Globus pallidus (tissue), 1 donor: ENCODE measurements at places on chromosomes 2 and 18.

DNA sequence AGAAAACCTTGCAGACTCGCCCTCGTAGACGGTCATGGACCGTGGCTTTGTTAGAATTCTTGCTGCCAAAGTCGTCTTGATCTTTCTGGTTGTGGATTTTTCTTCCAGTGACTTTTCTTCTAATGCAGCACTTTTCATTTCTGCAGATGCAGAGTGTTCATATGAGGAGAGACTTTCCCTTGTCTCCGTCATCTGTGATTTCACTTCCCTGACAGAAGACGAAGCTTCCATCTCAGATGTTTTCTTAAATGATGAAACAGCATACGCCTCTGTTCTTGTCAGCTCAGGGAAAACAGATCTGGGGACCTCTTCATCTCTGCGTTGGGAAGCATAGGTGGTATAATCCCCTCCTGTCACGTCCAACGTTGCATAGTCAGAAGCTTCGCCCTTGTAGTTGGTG lies 50.9 kb downstream of the PLEKHA3 start:
- no peak for DNase-seq

DNA sequence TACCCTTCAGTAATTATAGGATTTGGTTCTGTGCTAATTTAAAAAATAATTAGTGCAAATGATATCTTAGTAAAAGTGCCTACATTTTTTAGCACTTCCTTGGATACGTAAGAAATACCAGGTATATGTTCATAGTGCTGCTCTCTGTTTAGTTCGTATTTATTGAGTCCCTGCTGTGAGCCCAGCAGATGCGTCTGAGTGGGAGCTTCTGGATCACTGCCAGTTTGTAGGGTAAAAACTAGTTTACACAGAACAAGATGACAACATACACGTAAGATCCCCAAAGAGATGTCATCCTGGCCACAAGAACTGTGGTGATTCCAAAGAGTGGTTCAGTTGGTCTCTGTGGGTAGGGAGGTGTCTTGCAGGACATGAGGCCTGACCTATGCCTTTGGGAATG lies 103.2 kb downstream of the CTIF start:
- no peak for DNase-seq

GRCh38 chr2:154193246-154193645 lies 321.5 kb downstream of the GALNT13 start:
- no peak for DNase-seq

- no peak for DNase-seq
Observed at GRCh38 chr2:206004004-206004693, 81.8 kb downstream of the INO80D start.

- DNase-seq, result no peak
Observed at GRCh38 chr2:71821856-71822255, 325.8 kb downstream of the CYP26B1 start.

DNA sequence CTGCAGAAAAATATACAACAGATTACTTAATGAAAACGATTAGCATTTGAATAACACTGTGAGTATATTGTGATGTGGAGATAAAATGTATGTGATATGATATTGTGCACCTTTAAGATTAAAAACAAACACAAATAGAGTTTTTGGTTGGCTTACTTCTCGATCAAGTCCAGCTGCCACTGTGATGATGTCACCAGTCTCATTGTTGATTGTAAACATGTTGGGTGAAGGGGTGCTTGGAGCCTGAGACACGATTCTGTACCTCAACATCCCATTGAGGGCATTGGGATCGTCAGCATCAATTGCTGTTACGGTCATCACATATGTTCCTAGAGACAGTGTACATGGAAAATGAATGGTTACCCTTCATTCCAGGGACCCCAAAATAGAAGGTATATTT lies 174.1 kb downstream of the CDH2 start:
- peak; percentile 66 for DNase-seq

- no peak for DNase-seq
Observed at GRCh38 chr2:7476371-7476770, 559.2 kb downstream of the RNF144A start.

DNA sequence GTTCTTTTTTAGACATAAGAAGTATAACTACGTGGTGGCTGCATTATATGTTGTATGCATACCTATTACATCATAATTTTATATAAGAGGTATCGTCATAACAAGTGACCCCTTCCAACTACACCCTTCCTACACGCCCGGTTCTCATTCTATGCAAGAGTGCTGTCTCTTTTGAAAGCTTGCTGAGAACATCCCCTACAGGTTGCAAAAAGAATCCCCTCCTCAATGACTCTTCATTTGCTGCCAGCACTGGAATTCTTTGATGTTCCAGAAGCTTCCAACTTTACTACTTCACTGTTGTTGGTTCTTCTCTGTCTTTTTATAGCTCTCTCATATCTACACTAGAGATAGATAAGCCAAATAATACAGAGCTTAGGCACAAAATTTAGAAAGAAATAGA lies 66.4 kb downstream of the CDH7 start:
- no peak for DNase-seq

DNA sequence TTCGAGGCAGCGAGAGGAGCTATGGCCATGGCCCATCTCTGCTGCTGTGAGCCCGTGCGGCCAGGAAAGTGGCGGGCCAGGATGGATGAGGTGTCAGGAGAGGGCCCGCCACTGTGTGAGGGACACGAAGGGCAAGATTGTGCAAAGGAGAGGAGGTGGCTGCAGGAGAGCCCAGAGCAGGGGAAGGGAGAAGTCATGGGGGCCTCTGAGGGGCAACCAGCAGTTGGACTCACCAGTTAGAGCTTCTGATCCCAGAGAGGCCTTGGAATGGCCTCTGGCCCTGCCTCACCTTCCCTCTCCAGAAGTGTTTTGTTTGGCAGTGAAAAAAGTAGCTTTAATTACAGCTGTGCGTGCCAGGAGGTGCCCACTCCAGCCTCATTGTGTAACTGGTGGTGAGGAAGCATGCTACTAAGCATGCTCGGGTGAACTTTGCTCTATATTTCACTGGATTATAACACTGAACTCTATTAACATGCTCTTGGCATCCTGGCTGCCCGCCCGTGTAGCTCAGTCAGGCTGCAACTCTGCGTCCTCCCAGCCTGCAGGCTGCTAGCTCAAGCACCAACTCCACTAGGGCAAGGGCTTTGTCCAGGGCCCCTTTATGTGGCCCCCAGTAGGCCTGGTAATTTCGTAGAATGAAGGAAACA lies 34.2 kb downstream of the IMPA2 start:
- peak; percentile 31 for DNase-seq

GRCh38 chr2:202375033-202375608 lies 1.0 kb upstream of the BMPR2 start:
- DNase-seq, result peak; percentile 56

- no peak for DNase-seq
Observed at GRCh38 chr2:233047667-233048066, 12.5 kb upstream of the INPP5D start.

- DNase-seq, result no peak
Observed at GRCh38 chr18:8052237-8052701, 485.2 kb downstream of the PTPRM start.

GRCh38 chr18:62342884-62343283 lies 17.8 kb downstream of the TNFRSF11A start:
- no peak for DNase-seq

DNA sequence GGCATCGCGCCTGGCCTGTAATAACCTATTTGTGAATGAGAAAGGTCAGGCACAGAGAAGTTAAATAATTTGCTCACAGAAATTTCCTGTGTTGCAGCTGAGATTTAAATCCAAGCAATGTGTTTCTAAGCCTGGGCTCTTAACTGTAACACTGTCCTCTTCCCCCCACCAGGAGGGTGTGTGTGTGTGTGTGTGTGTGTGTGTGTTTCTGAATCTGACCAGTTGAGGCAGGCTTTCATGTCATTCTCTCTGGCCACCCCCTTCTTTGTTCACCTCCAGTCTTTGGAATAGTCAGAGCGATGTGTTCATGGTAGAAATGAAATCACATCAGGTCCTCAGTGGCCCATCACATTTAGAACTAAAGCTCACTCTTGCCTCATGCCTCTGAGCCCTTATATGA lies 81.2 kb downstream of the NEDD4L start:
- no peak for DNase-seq

DNA sequence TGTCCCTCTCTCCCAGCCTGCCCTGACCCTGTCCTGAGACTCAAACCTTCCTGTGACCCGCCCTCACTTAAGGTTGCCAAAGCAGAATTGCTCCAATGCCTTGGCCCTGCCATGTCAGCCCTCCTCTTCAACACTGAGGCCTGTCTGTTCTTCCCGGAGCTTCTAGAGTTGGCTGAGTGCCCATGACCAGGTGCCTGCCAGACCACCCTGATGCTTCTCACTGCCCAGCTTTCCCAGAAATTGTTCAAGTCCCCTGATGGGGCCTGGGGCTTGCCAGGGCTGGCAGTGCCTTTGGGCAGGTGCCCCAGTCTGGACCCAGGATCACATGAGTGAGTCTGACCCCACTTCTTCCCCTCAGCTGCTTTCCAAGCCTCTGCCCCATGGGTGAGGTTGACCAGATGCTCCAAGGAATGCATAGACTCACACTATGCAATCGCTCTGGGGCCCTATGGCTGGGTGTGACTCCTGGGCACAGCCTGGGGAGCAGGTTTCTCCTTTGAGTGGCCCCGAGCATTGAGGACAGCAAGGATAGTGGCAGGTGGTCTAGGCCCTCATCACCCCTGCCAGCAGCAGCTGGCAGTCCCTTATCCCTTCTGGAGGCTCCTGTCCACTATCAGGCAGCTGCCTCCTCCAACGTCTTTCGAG lies 3.1 kb upstream of the INPP5D start:
- DNase-seq, result no peak

DNA sequence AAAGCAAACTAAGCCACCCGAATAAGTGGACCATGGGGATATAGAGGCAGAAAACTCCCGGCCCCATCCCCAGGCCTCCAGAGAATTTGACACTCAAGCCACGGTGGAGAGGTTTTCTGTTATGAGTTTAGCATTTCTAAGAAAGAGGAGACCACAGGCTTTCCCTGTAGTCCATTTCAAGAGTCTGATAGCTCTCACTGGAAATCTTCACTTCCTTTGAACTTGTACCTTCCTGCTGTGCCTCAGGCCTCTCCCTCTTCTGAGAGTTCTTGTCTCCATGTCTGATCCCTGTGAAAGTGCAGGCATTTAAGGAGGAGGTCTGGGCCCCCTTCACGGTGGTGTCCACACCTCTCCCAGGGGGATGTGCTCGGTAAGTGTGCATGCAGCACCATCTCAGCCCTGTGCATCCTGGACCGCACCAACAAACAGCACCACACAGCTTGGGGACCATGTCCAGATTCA lies 113.7 kb downstream of the BCL2 start:
- no peak for DNase-seq

GRCh38 chr2:16250886-16251285 lies 310.5 kb downstream of the MYCN start:
- DNase-seq, result no peak

DNA sequence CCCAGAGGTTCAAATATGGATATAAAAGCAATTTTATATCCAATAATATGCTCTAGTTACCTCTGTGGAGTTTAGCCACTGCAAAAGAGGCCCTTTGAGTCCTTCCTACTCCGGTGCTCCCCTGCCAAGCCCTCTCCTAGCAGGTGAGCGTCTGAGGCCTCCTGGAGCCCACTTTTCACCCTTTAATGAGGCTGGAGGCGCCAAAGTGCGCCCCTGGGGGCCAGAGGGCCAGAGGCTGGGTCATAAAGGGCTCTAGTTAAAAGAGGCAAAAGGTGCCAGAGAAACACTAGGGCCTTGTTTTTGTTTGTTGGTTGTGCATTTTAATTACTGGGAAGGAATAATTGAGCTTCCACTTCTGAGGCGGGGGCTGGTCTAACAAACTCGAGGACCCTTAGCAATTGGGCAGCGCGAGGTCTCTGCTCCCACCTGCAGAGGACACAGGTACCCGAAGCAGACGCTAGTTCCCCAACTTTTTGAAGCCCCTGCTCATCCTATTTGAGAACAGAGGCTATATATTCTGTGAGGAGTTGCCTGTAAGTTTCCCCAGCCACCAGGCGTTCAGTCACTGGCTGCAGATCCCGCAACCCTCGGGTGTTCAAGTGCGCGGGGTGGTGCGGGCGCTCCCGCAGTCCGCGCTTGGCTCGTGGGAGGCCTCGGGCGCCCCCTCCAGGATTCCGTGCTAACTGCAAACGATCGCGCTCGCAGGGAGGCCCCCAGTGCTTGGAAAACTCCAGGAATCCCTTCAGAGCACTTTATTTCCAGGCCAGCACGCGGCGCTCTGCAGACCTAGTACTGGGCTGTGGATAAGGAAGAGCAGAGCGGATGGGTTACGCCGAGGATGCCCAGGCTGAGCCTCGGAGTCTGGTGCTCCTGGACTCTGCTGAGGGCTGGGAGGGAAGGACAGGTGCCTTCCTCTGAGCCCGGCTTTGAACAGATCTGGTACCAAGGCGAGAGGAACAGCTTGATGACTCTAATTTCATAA lies 14.1 kb downstream of the MSGN1 start:
- DNase-seq, result peak; percentile 58

- no peak for DNase-seq
Observed at GRCh38 chr2:124978597-124978996, 953.5 kb downstream of the CNTNAP5 start.

DNA sequence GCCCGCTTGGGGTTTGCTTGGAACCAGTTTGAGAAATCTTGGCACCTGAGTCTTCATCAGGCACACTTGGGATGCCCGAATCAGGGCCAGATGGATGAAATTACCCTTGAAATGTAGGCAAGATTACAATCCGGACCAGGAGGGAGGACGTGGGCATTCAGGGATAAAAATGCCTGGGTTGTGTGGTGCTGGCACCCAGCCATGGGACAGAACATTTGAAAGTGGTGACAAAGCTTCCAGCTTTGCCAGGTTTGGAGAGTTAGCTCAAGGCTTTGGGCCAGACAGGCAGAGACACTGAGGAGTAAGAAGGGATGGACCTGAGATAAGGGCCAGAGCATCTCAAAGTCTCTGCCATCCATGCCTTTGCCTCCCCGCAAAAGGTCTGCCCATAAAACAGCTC lies 182.2 kb downstream of the TTC32 start:
- no peak for DNase-seq

GRCh38 chr2:135409436-135409835 lies 121.6 kb downstream of the ZRANB3 start:
- no peak for DNase-seq

DNA sequence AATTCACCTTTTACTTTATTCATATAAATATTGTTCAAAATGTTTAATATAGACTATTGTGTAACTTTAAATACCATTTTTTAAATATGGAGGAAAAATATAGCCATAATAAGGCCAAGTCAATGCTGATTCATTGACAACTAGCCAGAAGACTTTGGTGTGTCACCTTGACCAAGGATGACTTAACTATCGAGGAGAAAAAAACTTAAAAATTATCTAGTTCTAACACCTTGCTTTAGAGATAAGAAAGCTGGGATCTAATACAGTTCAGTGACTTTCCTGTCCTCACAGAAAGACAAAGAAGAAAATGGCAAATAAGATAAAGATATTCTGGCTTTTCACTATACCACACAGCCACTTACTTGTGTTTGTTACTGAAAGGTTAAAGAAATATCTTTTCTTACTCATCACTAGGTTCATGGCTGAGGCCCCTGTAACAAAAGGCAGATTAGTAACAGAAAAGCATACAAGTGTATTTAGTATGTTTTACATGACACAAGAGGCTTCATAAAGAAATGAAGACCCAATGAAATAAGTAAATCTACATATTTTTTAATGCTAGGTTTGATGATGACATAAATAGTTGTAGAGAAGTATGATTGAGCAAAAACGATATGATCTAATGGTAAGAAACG lies 65.9 kb upstream of the LRRTM1 start:
- no peak for DNase-seq
